Activated CD4-positive, alpha-beta T cell treated with anti-CD3 and anti-CD28 coated beads, Interleukin-2, amount 10 ng/mL, durations not matched to agents 24 days and 14 days (primary cell): ENCODE measurements at places on chromosomes 4 and X.

GRCh38 chrX:47302396-47302795 is 68.0 kb upstream of the ZNF157 start:
- DNase-seq = no peak

DNA sequence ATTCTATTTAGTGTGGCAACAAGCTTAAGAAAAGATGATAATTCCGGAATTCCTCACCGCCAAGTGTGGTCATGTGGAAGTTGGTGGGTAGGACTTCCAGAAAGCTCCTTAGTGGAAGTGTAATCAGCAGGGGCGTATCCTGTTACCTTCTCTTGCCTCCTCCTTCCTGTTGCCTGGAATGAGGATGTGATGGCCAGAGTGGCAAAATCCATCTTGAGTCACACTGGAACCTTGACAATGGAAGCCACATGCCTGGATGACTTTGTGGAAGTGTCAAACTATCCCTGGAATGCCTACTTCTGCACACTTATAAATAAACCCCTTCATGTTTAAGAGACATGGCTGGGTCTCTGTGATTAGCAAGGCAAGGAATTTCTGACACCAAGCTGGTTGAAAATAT is 191.0 kb downstream of the PRDM5 start:
- no peak for DNase-seq

DNA sequence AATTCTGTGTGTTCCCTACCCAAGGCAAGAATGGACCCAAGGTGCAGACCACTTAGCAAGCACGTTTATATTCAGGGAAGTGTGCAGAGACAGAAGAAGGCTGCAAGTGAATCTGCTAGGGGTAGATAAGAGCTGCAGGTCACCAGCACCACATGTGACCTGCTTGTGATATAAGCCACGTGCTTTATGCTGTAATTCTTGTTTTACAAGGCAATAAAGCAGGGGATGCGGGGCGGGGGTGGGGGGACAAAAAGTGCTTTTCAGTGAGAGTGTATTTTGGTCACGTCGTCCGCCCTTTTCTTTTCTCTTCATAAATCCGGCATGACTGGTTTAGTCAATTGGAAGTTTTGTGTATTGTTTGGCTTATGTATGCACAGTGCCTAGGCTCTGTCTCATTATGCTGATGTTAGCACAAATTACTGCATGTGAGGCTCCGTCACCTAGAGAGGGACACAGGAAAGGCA is 192.7 kb downstream of the RBMX2 start:
- no peak for DNase-seq

- DNase-seq = no peak
These were observed 223.1 kb downstream of the CLCN4 start for GRCh38 chrX:10379878-10380277.

GRCh38 chr4:22070256-22070655 is 121.7 kb upstream of the KCNIP4 start:
- no peak for DNase-seq

- no peak for DNase-seq
These were observed 407.6 kb upstream of the NDST3 start for GRCh38 chr4:117626664-117627063.

- DNase-seq = no peak
These were observed 74.2 kb downstream of the PRKX start for GRCh38 chrX:3639236-3639635.
